ENCODE measurements at places on chromosomes 4 and X. TPM values are rescaled to one million over a fixed set of nuclear protein-coding genes. Genes with fewer than 3 reads are reported as not detected.

Gene IL2
- polyA plus RNA-seq, result not detected

Gene VCX3B
- polyA plus RNA-seq, result not detected

Gene PAGE5
- not detected for polyA plus RNA-seq

Gene RAB39B
- 26.2 TPM for polyA plus RNA-seq

Gene IL9R
- not detected for polyA plus RNA-seq

Gene GATA1
- not detected for polyA plus RNA-seq

Gene SLC39A8
- not detected for polyA plus RNA-seq

Gene ARHGEF6
- polyA plus RNA-seq, result 1.4 TPM

Gene HDAC6
- 161 TPM for polyA plus RNA-seq

Gene UCP1
- not detected for polyA plus RNA-seq

Gene TEC
- polyA plus RNA-seq, result not detected

Gene HAND2
- not detected for polyA plus RNA-seq

Gene ANXA3
- 0.27 TPM for polyA plus RNA-seq

Gene PNMA6F
- polyA plus RNA-seq, result 0.77 TPM

Gene HSD17B13
- polyA plus RNA-seq, result not detected

Gene NALF2
- 5.4 TPM for polyA plus RNA-seq

Gene CYLC1
- not detected for polyA plus RNA-seq

Gene TLR8
- polyA plus RNA-seq, result not detected

Gene MAGEA10
- polyA plus RNA-seq, result not detected

Gene F8A1
- 1.8 TPM for polyA plus RNA-seq

Gene RPA4
- not detected for polyA plus RNA-seq

Gene BANK1
- polyA plus RNA-seq, result not detected

Gene NEIL3
- polyA plus RNA-seq, result not detected

Gene IL21
- polyA plus RNA-seq, result not detected

Gene RRH
- 1.2 TPM for polyA plus RNA-seq

Gene AFF2
- 18.6 TPM for polyA plus RNA-seq
